Stimulated activated CD8-positive, alpha-beta memory T cell treated with anti-CD3 and anti-CD28 coated beads, Interleukin-4, amount 100 ng/mL, for 1 hour (primary cell): ENCODE measurements at places on chromosomes 1 and 21.

- no peak for DNase-seq
These were observed 4.3 kb downstream of the DDAH1 start for GRCh38 chr1:85460555-85461088.

GRCh38 chr1:186880982-186881381 is 52.2 kb downstream of the PLA2G4A start:
- DNase-seq = no peak

DNA sequence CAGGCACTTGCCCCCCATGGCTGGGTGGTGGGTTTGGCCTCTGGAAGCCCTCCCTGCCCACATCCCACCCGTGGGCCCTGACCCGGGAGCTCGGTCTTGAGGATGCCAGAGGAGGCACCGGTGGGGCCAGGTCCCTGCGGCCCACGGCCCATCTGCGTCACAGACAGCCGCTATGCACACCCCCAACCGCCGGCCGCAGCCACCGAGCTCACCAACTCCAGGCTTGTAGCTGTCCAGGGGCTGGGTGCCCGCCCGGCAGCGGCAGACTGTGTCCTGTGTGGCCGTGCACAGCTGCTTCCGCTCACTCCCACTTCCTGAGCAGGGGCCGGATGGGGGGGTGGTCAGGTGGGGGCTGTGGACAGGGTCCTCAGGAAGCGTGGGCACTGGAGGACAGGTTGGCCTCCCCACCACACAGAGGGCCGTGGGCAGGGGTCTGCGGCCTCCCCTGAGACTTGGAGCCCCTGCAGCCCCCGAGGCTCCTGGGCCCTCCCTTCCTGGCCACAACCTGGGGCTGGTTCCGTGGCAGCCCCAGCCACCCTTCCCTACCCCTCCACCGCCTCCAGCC is 1.1 kb downstream of the TNFRSF4 start:
- DNase-seq = peak; percentile 32

DNA sequence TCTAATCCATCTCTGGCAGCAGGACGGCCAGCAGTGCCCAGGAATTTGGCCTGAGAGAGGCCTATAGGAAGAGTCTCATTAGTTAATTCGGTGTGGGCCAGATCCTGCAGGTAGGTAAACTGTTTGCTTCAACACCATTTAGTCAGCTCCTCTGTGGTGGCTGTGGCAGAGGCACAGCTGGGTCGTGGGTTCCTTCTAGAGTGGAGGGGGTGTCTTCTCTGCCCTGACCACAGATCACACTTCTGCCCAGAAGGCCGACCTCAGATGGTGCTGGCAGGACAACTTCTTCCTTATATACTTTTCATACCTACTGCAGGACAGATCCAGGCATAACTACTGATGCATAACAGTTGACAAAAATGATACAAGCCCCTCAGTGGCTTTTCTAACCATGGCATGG is 281.4 kb downstream of the RPS6KC1 start:
- DNase-seq = no peak

DNA sequence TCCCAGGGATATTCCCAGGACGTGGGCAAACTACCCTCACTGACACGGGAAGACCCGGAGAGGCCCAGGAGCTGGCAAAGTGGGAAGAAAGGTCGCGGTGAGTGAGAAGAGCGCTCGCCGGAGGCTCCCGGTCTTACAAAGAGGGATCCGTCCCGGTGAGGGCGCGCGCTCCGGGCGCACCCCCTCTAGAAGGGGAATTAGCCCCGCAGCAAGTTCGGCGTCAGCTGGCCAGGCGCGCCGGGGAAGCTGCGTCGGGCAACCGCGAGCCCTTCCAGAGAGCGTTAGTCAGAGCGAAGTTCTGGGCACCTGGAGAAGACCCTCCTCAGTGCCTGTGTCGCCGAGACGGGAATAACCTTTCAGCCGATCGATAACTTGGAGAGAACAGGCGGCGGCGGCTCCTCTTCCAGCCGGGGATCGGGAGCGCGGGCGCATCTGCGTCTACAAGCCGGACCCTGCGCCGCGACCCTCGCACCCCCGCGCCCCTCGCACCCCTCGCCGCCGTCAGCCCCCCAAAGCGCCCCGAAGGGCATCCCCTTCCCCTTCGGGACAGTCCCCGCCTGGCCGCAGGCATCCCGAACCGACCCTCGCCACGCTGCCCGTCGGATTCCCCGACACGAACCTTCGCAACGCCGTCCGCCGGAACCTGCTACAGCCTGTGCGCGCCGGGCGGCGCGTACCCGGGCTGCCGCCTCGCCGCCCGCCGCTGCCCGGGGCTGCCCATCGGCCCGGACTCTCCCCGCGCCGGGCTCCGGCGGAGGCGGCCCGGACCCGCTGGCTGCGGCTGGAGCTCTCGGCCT is 485 bp downstream of the SIPA1L2 start:
- DNase-seq = no peak

DNA sequence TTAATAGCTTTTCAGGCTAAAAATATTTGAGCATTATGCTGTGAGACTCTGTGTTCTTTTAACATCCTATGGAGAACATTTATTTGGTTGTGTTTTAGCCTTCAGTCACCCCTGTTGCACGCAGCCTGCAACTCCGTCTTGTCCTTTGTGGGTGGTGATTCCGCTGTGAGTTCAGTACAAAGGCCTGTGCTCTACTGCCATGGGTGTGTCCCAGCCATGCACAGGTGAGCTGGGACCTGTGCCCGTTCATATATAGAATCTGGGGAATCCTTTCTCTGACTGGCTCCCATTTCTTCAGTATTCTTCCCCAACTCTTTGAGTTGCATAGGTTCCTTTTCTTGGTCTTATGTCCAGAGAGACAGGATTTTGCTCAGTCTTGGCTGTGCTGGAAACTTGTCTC is 61.4 kb downstream of the ACTL8 start:
- no peak for DNase-seq

- DNase-seq = no peak
These were observed 158.6 kb upstream of the SNX7 start for GRCh38 chr1:98502937-98503336.

DNA sequence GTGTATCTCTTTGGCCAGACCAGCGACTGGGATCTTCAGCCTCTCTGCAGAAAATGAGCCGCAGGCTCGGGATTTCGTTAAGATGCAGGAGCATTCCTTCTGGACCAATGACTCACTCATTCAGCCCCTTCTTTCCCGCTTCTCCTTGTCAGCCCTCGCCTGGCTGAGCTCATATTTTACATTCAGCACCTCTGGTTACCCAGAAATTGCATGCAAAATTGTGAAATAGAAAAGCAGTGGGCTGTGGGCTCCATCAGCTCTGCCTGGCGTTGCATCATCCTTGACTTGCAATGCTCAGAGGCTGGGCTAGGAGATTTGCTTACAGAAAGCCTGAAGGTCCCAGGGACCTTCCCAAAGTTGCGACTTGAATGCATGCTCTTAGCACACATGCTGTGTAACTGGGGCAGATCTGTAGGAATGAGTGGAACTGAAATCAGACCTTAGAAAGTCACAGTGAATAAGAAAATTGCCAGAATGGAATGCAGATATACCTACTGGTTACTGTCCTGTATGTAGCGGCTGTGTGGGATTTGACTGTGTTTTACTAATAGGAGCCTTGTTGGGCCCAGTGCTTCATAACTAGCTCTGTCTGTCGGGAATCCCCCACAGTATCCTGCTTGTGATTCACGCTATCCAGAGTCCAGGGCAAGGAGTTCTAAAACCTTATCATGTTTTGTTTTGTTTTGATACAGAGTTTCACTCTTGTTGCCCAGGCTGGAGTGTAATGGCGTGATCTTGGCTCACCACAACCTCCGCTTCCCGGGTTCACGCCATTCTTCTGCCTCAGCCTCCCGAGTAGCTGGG is 444.8 kb downstream of the KIF26B start:
- DNase-seq = no peak

DNA sequence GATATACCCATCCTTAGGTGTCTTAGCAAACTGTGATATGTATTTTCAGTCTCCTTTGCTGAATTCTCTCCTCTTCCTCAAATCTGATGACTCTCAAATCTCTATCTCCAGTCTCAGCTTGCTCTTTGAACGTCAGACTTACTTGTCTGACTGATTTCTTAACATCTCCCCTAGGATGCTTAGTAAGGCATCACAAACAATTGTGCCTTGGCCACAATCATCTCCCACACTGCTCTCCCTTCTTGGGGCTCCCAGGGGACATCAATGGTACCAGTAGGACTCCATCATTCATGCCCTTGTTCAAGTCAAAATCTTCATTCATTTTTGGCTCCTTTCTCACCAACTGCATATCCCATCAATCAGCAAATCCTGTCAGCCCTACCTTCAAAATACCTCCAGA is 42.0 kb downstream of the GNG12 start:
- DNase-seq = no peak

DNA sequence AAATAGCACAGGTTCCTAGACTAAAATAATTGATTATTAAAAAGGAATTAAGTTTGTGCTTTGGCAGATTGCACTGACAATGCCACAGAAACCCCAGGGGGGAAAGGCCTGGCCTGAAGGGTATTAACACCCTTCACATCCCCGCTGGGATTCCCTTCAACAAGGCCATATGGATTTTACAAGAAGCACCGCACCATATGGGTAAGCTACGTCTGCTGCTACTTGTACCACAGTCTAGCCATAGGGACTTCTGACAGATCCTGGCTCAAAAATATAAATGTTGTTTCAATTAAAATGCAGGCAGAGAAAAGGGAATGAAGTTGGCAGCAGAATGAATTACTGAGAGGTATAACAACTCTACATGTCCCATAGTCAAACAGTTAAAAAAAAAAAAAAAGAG is 101.0 kb downstream of the DENND1B start:
- DNase-seq = no peak

GRCh38 chr1:160451859-160452232 is 51.5 kb downstream of the VANGL2 start:
- no peak for DNase-seq

DNA sequence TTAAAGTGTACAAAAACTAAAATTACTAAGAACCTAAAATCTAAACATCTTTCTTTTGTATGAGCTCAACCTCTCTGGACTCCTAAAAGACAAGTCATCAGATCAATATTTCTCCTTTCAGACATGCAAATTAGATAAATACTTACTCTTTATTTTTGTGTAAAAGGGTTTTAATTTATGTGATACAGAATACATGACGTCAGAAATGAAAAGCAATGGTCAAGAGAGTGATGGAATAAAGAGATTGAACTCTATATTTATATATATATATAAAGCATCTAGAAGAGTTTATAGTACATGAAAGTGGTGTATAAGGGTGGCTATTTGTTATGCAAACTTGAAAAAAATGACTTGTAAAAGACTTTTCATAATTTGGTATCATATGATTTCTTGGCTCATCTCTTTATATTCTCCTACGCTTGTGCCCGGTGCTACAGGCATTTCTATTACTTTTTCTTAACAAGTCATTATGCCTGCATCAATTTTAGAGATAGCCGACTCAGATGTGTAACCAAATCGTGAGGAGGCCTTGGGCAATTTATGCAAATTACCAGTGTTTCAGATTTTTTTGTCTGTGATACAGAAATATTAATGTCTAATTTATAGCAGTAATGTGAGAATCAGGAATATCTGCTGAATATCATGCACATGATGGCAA is 186.0 kb upstream of the OLFM3 start:
- no peak for DNase-seq

GRCh38 chr1:177255411-177255810 is 84.7 kb downstream of the BRINP2 start:
- no peak for DNase-seq

- DNase-seq = no peak
These were observed 13.0 kb downstream of the NES start for GRCh38 chr1:156664046-156664766.

- DNase-seq = no peak
These were observed 61.5 kb downstream of the TOR3A start for GRCh38 chr1:179143322-179143721.

DNA sequence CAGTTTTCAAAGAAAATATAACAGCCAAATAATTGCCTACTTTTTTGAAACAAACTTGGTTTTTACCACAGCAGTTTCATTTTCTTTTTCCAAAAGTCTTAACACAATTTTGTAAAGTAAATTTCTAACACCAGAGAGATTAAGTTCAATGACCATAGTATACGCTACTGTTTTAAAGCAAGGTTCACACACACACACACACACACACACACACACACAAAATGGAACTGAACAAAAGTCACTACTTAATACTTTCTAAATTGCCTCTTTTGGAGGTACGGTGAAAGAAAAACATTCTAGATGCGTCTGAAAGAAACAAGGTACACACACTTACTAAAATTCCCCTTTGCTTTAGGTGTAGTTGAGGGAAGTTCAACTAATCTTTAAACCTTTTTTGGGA is 30.1 kb downstream of the C21orf91 start:
- no peak for DNase-seq

- DNase-seq = no peak
These were observed 3.7 kb upstream of the SLC1A7 start for GRCh38 chr1:53145942-53146708.

GRCh38 chr1:210339500-210339899 is 10.8 kb downstream of the HHAT start:
- no peak for DNase-seq

DNA sequence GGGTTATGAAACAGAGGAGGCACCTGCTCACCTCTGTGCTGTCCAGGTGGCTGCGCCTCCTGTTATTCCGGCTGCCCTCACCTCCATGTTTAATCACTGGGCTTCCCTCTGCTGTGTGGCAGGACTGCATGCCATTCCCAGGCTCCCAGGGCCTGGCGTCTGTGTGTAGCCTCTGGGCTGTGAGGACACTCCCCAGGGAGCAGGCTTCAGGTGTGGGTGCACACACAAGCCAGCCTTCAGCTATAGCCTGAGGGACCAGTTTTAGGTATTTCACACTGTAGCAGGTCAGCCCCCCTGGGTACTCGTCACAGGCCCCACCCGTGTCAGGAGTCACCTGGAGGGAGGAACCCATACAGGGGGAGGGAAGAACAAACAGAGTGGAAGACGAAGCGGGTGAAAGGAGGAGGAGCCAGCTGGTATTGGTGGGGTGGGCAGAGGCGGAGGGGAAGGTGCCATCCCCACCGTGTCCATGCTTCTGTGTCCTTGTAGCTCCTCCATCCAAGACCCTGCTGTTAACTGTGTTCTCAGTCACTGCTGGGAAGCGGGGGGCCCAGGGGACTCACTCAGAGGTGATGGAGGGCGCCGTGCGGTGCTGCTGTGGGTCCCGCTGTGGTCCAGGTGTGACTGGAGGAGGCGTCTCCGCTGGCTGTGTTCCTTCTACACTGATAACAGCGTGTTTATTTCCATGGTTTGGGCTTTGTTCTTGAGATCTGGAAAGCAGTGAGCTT is 158.6 kb downstream of the PGBD5 start:
- DNase-seq = no peak

DNA sequence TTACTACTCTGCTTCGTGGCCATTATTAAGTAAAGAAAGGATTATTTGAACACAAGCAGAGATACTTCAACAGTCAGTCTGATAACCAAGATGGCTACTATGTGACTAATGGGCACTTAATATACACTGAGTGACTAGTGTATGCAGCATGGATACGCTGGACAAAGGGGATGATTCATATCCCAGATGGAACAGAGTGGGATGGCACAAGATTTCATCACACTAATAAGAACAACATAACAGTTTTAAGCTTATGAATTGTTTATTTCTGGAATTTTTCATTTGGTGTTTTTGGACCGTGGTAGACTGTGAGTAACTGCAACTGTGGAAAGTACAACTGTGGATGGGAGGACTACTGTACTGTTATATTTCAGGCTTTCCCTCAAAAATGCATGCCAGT is 9.4 kb downstream of the ZCCHC17 start:
- no peak for DNase-seq

- DNase-seq = no peak
These were observed 4.6 kb upstream of the NKAIN1 start for GRCh38 chr1:31244326-31244725.
